Inflammatory macrophage (primary cell): ENCODE measurements at places on chromosomes 12 and 14.

- no peak for DNase-seq
Observed at GRCh38 chr14:51079489-51079888, 15.4 kb downstream of the TRIM9 start.

DNA sequence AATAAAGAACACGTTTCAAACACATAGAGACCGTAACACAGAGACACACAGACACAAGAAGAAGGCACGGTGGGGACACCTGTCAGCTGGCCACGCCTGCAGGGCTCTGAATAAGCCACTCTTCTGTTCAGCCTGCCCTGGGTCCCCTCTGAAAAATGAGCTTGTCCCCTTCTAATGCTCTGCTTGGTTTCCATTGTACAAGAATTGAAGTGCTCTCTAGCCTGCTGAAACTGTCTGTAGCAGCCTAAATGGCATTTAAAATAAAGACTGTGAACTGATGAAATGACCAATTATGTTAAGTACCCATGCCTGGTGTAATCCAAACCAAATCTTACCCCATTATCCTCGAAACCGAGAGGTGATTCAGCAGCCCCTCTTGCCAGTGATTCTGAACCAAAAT lies 139.8 kb downstream of the FOXN3 start:
- DNase-seq = no peak

GRCh38 chr12:58117667-58118066 lies 176.3 kb downstream of the ATP23 start:
- DNase-seq = no peak

- DNase-seq = no peak
Observed at GRCh38 chr14:54805070-54805444, 97.6 kb downstream of the GCH1 start.

DNA sequence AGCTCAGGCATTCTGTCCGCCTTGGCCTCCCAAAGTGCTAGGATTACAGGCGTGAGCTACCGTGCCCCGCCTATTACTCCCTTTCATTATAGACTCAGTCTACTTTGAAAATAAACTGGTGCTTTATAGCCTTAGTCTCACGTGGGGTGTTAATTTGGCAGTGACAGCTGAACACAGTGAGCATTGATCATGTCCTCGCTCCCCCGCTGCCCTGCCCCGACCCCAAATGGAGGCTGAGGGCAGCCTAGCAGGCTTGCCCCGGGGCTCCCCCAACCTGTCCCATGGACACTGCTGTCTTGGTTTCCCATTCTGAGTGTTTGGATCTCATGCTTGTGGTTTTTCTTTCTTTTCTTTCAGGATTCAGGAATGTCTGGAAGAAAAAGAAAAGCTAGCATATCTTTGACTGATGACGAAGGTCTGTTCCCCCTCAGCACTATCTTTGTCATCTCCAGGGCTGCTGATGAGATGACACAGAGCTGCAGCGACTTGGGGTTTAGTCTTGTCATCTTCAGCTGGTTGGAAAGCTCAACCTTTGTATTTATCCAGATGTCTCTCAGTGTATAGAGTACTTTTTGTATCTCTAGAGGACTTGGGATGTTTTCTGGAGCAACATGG lies 42.2 kb downstream of the EP400 start:
- DNase-seq = no peak

DNA sequence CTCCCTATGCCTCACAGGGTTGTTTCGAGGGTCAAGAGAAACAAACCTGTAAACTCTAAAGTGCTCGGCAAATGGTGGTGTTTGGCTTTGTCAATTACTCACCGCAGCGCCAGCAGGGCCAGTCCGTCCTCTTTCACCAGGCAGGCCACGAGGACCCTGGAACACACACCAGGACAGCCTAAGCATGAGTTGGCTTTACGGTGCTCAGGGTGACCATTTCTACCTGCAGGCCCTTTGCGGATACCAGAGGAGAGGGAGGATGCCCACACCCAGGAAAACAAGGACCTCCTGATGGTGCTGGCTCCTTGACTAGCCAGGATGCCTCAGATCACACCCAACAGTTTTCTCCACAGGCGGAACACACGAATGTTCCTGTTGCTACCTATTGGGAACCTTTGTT lies 11.5 kb downstream of the COL2A1 start:
- no peak for DNase-seq

- DNase-seq = no peak
Observed at GRCh38 chr14:100691395-100692056, 35.2 kb upstream of the DLK1 start.

DNA sequence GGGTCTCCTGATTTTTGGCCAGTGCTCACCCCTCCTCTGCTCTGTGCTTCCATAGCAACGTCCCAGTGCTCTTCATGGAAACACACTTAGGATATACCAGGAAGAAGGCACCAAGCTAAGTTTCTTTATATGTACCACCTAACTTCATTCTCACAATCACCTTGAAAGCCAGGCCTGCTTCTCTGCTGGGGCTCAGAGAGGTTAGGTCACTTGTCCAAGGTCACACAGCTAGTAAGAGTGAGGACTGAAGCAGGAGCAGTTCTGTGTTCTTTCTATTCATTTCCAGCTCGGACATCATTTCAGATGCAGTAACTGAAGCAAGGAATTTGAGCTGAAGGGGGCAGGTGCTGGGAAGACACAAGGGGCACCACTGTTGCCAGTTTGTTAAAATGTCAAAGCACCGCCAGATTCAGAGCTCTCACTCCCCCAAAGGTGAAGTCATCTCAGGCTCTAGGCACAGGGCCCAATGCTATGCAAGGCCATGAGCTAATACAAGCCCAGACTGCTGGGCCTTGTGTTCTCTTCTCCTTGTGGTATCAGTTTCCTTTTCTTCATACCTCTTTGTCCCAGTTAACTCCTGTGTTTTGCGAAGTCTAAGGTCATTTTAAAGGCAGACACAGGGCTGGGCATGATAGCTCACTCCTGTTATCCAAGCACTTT lies 19.7 kb upstream of the YY1 start:
- no peak for DNase-seq

DNA sequence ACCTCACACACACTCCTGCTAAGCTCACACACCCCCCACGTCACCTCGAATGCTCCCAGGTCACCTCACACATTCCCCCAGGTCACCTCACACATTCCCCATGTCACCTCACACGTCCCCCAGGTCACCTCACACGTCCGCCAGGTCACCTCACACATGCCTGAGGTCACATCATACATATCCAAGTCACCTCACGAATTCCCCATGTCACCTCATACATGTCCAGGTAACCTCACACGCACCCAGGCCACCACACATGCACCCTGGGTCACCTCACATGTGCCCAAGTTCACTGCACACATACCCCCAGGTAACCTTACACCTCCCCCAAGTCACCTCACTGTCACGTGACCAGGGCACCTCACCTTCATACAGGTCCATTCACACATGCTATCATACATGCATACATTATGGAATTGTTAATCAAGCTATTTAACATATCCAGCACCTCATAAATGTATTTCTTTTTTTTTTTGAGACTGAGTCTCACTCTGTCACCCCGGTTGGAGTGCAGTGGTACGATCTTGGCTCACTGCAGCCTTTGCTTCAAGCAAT lies 640.3 kb downstream of the TMEM121 start:
- DNase-seq = no peak

- DNase-seq = no peak
Observed at GRCh38 chr12:46788072-46788887, 37.5 kb downstream of the SLC38A4 start.

- DNase-seq = no peak
Observed at GRCh38 chr14:93084866-93085857, 30.6 kb downstream of the ITPK1 start.

DNA sequence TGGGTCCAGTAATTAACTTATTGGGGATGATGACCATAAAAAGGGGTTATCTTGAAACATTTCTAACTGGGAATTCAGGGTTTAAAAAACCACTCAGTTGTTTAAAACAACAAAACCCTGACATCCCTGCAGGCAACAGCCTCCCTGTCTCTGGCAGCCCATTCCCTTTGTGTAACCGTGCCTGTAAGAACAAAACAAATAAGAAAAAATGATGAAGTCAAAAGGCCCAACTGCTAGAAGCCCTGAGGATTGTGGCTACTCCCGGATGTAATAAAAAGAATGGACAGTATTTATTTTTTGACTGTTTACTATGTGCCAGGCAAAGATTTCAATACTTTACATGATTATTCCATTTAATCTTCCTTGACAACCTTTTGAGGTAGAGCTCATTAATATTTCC lies 75.3 kb downstream of the TMCC3 start:
- DNase-seq = no peak

DNA sequence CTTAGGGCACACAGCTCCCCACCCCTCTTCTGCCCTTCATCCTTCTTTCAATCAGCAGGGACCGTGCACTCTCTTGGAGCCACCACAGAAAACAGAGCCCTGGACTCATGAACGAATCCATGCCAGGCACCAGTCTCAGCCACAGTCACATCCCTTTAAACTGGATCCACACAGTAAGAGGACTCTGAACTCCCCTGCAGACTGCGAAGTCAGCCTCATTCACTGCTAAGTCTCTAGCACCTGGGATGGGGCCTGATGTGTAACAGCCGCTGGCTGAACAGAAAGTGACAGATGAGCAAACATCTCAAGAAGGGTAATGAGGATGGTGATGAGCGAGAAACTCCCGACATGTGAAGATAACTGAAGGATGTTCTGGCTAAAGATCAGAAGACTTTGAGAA lies 45.8 kb upstream of the IQSEC3 start:
- no peak for DNase-seq

GRCh38 chr12:123171967-123172366 lies 21.1 kb upstream of the PITPNM2 start:
- DNase-seq = no peak

GRCh38 chr12:61780435-61780834 lies 479.8 kb upstream of the USP15 start:
- DNase-seq = no peak

DNA sequence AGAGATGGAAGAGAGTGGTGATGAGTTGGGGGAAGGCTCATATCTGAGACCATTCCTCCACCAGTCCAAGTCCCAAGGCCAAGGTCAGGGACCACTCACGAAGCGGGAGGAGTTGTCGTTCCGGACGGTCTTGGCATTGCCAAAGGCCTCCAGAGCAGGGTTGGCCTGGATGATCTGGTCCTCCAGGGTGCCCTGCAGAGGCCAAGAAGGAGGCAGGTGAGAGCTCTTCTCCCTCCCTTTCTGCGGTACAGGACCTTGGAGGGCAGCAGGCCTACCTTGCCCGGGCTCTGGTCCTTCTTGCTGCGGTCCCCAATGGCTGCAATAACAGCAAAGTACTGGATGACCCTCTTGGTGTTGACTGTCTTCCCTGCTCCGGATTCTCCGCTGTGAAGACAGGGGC lies 4.0 kb downstream of the MYH7 start:
- DNase-seq = no peak

GRCh38 chr12:8890313-8891085 lies 23.8 kb upstream of the PHC1 start:
- peak; percentile 77 for DNase-seq

- DNase-seq = no peak
Observed at GRCh38 chr12:96828169-96828789, 78.8 kb upstream of the NEDD1 start.

GRCh38 chr12:104510873-104511440 lies 54.2 kb downstream of the CHST11 start:
- DNase-seq = peak; percentile 17

DNA sequence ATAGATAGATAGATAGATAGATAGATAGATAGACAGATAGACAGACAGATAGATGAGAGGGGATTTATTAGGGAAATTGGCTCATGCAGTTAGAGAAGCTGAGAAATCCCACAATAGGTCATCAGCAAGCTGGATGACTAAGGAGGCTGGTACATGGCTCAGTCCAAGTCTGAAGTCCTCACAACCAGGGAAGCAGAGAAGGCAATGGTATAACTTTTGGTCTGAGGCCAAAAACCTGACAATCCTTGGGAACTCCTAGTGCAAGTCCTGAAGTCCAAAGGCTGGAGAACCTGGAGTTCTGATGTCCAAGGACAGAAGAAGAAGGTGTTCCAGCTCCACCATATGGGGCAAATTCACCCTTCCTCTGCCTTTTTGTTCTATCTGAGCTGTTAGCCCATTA lies 517.6 kb upstream of the ATP2B1 start:
- no peak for DNase-seq

DNA sequence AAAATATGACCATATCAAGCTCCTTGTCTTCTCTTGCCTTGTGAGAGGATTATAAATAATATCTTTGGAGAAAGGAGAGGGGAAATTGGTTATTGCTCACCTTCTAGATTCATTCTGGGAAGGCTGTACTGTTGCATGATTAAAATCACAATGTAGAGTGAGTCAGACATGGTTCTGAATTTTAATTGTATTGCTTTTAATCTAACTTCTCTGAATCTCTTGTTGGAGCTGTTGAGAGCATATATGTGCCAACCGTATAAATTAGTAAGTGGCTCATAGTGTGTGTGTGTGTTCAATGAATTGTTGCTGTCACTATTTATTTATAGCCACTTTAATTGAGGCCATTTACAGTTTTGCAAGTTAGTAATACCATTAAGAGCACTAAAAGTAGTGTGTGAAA lies 56.1 kb downstream of the KCNJ8 start:
- DNase-seq = no peak

- DNase-seq = no peak
Observed at GRCh38 chr12:43123461-43123860, 428.5 kb downstream of the ADAMTS20 start.

DNA sequence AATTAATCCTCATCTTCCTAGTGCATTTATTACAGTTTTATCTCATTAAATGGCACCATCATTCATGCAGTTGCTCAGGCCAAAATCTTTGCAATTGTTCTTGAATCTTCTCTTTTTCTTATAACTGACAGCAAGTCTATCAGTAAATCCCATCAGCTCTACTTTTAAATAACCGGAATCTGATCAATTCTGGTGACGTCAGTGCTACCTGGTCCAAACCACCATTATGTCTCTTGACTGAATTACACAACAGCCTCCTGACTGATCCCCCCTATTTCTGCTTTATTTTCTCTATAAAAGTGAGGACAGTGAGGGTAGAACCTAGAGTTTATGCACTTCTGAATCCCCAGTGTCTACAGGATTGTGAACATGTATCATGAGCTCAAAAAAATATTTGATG lies 787.4 kb downstream of the AACS start:
- no peak for DNase-seq

- DNase-seq = no peak
Observed at GRCh38 chr12:21526721-21527345, 737 bp downstream of the SPX start.

DNA sequence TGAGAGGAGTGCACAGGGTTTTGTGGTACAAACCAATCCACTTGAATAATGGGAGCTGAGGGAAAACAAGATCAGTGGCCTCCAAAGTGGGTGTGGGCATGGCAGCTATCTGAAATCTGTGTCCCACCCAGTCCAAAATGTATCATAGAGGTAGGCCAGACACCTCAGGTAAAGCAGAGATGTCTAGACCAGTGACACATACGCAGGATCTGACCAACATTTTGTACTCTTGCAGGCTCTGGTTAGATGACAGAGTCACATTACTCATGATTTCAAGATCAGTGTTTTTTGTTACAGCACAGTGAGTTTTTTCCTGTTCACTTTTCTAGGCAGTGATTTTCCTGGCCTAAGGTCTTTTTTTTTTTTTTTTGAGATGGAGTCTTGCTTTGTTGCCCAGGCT lies 211.8 kb downstream of the PCNX1 start:
- no peak for DNase-seq

GRCh38 chr14:100440758-100441203 lies 117.6 kb downstream of the SLC25A47 start:
- no peak for DNase-seq
